ENCODE measurements at places on chromosomes 7 and 10.

DNA sequence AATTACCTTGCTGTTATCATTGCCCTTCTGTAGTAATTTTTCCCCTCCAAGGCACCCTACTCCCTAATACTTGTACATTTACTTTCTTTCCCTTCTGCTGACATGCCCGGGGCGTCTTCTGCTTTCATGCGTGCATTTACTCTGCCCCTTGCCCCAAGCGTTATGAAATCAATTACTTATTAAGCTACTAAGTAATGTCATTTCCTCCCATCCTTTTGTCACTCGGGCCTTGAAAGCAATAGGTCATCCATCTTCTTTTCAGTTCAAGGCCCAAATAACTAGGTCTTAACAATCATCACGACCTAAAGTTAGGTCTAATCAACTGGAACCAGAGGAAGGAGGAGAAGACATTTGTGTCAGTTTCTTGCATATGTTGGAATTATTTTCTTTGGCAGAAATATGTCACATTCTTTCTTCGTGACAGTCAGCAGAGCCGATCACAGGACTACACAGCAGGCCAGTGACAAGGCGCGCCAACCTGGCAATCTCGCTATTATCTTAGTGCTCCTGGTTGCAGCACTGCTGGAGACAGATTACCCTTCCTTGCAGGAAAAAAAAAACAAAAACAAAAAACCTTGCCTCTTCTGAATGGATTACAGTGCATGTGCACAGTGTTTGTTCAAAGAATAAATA is 179.2 kb downstream of the RELN start:
- peak; percentile 53 for DNase-seq

DNA sequence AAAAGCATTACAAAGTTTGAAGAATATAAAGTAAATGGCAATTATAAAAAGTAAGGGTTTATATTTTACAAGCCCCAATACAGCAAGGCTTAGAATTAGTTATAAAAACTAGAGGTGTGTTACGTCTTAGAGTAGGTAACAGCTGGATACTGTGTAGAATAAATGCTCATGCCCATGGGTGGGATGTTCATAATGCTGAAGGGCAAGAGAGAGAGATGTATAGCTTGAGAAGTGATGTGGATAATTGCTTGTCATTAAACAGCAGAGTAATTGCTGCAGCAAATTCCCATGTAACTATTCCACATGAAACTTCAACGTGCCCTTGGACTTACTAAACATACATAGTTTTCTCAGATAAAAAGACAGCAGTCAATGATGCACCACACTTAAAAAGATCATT is 233.8 kb downstream of the IMMP2L start:
- no peak for DNase-seq

GRCh38 chr7:50068026-50068425 is 25.0 kb downstream of the ZPBP start:
- no peak for DNase-seq

GRCh38 chr10:69481305-69481704 is 30.0 kb downstream of the TSPAN15 start:
- DNase-seq: peak; percentile 39

- no peak for DNase-seq
Measured at GRCh38 chr7:55109404-55110167, 90.8 kb downstream of the EGFR start.

DNA sequence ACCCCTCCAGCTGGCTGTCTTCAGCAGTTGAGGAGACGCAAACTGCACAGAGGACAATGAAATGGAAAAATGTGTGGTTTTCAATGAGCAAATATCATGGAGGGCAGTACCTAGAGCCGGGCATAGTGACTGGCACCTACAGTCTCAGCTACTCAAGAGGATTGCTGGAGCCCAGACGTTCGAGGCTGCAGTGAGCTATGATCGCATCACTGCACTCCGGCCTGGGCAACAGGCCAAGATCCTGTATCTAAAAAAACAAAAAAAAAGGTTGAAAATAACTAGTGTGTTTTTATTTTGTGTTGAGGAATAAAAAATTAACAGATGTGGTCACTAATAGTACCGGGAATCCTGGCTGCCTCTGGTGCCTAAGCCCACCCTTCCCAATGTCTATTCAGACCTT is 345.5 kb downstream of the GALNT17 start:
- DNase-seq: no peak

GRCh38 chr10:122648599-122649428 is 50.8 kb downstream of the C10orf120 start:
- no peak for DNase-seq
